CD8-positive, alpha-beta memory T cell (primary cell): ENCODE measurements at places on chromosomes 12 and 14. TPM values are rescaled to one million over a fixed set of nuclear protein-coding genes. Genes with fewer than 3 reads are reported as not detected.

Gene ZDHHC22
- total RNA-seq, result not detected

Gene DCN
- total RNA-seq, result not detected

Gene CHGA
- total RNA-seq, result not detected

Gene SYT10
- total RNA-seq, result not detected

Gene CLEC1B
- total RNA-seq, result not detected

Gene KIF26A
- total RNA-seq, result 0.20 TPM

Gene ADAM21
- 0.09 TPM for total RNA-seq

Gene ART4
- total RNA-seq, result not detected

GRCh38 chr12:6630736-6631135, 5.0 kb downstream of the LPAR5 start:
- H3K4me3 ChIP-seq, result peak overlapping the region; percentile 67
- no peaks in the 10 kb centered on the region for H3K36me3 ChIP-seq
- no peak for DNase-seq
- H3K27me3 ChIP-seq, result no peaks in the 10 kb centered on the region
- peaks cover 59% of the 10 kb centered on the region for H3K4me1 ChIP-seq

DNA sequence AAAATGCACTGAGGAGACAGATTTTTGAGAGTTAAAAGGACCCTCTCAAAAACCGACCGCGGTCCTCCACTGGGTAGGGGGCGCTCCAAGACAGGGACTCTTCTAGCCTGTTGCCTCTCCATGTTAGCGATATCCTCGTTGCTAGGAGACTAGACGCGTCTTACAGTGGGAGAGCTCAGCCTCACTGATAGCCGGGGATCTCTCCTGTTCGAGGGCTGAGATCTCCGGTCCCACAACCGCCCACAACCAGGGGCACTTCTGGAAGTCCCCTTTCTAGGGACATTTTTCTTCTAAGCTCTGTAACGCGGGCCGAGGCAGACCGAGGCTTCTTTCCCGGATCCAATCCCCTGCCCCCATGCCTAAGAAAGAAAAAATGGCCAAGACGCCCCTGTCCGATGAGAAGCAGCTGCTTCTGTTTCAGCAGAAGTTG, 21.3 kb downstream of the FKBP11 start:
- H3K27ac ChIP-seq, result no peak overlapping the region
- peak overlapping the region; percentile 49 for H3K4me3 ChIP-seq
- peak; percentile 89 for DNase-seq
- H3K4me1 ChIP-seq, result peaks cover 6% of the 10 kb centered on the region
- no peaks in the 10 kb centered on the region for H3K27me3 ChIP-seq

DNA sequence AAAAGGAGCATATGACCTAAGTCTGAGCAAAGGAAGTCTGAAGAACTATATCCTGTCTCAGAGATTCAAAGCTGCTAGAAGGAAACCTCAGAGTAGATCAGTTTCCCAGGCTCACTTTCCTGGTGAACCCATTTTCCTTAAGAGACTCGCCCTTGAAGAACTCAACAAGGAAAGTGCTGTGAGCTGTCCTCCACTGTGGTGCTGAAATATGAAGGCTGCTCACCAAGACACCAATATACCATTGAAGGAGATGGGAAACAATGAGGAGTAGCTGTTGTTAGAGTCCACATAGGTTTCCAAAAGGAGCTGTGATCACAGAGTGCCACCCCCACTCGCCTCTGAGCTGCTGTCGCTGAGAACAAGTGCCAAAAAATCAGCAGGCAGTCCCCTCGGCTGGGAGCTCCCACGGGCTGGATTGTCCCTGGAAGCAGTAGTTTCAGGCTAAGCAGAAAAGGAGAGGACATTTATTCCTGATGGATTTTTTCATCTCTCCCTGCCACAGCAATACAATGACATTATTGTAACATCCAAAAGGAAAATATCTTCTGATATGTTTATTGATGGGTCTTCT, 282.1 kb downstream of the RPS29 start:
- no peak overlapping the region for H3K27ac ChIP-seq
- no peak for DNase-seq
- no peaks in the 10 kb centered on the region for H3K27me3 ChIP-seq
- no peak overlapping the region for H3K4me3 ChIP-seq

DNA sequence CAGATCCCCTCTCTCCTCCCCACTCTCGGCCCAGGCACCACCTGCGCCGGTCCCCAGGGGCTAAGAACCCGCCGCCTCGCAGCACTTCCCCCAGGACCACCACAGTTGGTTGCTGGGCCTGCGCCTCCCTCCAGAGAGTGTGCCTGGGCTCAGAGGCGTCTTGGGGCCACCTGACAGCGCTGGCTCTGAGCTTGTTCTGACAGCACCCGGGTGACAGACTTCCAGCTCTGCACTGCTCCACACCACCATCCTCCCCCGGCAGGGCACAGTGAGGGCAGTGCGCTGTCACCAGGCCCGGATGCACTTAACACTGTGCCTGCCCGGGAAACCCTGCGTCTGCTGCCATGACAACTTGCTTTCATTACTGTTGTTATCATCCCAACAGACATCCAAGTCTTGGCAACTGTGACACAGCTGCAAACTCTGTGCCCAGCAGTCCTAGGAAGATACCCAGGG, 6.6 kb downstream of the BRF1 start:
- H3K27ac ChIP-seq, result peak overlapping the region; percentile 32
- H3K4me3 ChIP-seq, result no peak overlapping the region
- DNase-seq, result no peak
- H3K36me3 ChIP-seq, result no peaks in the 10 kb centered on the region
- H3K4me1 ChIP-seq, result peaks cover 29% of the 10 kb centered on the region

DNA sequence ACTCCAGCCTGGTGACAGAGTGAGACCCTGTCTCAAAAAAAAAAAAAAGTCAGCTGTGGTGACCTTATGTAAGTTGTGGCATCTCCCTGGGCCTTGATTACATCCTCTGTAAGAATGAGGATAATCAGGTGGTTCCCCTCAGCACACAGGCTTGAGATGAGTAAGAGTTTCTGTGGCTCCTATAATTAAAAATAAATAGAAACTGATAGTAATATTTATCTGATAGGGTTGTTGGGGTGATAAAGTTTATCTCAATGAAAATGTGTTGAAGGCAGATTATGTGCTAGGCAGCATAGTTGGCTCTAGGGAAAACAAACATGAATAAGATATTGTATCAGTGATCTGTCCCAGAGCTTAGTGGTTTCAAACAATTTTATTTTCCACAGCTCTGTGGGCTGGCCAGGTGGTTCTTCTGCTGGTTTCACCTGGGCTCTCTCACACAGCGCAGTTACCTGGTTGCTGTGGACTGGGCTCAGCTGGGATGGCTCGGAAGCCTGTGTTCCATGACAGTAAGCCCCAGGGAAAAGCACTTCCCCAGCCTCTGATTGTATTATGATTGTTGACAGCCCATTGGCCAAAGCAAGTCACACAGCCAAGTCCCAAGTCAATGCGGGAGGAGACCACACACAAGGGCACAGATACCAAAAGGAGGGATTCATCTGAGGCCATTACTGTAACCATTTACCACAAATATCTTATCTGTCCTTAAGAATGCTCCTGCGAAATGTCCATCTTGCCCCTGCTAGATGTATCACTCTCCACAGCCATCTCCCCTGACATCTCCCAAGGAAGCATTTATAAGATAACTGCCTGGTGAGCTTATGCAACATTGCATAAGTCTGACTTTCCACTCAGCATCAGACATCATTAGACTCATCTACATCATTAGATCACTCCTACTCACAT, 151.7 kb downstream of the NUAK1 start:
- no peak overlapping the region for H3K4me3 ChIP-seq
- no peaks in the 10 kb centered on the region for H3K36me3 ChIP-seq
- H3K4me1 ChIP-seq, result no peaks in the 10 kb centered on the region

- H3K27ac ChIP-seq, result no peak overlapping the region
- H3K27me3 ChIP-seq, result no peaks in the 10 kb centered on the region
- H3K36me3 ChIP-seq, result no peaks in the 10 kb centered on the region
- DNase-seq, result no peak
- H3K4me1 ChIP-seq, result no peaks in the 10 kb centered on the region
- H3K4me3 ChIP-seq, result no peak overlapping the region
Measured at GRCh38 chr14:95307402-95308041, 12.2 kb downstream of the CLMN start.

DNA sequence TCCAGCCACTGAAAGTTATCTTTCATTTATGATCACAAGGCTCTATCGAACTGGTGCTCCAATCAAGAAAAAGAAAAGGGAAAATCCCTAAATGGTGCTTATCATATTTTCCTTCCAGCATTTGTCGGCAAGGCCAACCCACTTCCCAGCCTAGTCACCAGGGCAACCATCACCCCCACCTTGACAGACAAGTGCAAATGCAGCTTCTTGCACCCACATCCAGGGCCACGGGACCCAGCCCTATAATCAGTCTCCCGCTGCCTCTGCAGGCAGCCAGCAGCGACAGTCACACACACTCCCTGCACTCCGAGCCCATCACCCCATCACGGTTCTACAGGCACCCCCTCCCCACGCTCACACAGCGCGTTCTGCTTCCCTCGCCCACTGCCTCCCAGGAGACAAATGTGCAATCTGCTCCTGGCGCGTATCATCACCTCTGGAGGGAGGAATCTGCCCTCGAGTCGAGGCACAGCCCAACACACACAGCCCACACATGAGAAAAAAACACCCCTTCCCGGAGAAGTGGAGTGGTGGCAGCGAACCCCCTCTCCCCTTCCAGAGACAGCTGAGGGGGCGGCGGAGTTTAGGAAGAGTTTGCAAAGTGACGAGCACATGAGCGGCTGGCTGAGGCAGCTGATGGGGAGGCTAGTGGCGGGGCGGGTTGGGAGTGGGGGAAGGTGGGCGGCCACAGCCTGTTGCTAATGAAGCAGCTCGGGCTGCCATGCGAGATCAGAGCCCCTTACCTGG, 9.3 kb upstream of the PPP4R4 start:
- no peak for DNase-seq
- H3K27ac ChIP-seq, result no peak overlapping the region
- H3K36me3 ChIP-seq, result no peaks in the 10 kb centered on the region
- H3K4me1 ChIP-seq, result peaks cover 27% of the 10 kb centered on the region
- H3K4me3 ChIP-seq, result no peak overlapping the region

DNA sequence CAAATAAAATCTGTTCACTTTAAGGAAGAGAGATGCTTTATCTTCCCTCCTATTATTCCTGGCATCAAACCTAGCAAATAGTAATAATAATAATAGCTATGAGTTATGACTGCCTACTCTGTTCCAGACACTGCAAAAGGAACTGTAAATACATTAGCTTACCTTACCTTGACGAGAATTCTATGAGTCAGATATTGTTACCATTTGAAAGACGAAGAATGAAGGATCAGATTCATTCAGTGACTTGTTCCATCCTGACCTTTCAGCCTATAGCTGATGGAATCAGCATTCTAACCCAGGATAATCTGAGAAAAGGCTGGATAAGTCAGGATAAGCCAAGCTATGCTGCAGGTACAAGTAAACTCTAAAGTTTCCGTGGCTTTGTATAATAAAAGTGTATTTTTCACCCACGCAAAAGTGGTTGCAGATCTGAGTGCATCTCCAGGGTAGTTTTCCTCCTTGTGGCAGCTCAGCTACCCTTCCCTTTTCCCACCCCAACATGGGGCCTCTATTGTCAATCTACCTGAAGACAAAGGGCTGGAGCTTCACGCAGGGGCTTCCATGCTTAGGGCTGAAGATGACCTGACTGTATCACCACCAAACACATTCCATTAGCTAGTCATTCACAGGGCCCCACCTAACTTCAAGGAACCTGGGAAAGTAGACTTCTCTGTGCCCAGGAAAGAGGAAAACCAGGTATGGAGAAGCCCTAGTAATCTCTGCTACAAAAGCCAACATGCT, 57.2 kb upstream of the CCND2 start:
- H3K4me3 ChIP-seq, result no peak overlapping the region
- peaks cover 28% of the 10 kb centered on the region for H3K4me1 ChIP-seq
- H3K27me3 ChIP-seq, result no peaks in the 10 kb centered on the region
- DNase-seq, result no peak

- H3K4me3 ChIP-seq, result no peak overlapping the region
- DNase-seq, result no peak
- H3K27ac ChIP-seq, result no peak overlapping the region
Measured at GRCh38 chr12:102757154-102757881, 159.7 kb downstream of the PAH start.

DNA sequence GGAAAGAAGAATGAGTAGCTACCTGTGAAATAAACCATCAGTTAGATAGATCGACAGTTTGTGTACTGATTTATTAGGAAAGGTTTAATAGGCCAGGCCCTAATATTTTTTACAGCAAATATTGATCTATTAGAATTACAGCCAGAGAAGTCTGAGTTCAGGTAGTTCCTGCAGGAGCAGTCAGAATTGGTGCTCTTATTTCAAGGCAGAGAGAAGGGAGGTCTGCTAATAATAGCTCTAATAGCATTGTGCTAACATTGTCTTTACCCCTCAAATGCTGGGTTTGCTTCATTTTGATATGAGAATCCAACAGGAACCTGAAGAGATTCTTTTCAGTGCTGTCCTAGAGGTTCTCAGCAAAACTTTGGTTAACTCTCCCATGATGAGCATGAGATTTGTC, 343.8 kb upstream of the NAV3 start:
- no peak overlapping the region for H3K27ac ChIP-seq
- no peaks in the 10 kb centered on the region for H3K27me3 ChIP-seq
- H3K4me3 ChIP-seq, result no peak overlapping the region
- no peaks in the 10 kb centered on the region for H3K4me1 ChIP-seq
- no peak for DNase-seq

- no peaks in the 10 kb centered on the region for H3K4me1 ChIP-seq
- no peaks in the 10 kb centered on the region for H3K36me3 ChIP-seq
- H3K4me3 ChIP-seq, result no peak overlapping the region
- no peak for DNase-seq
Measured at GRCh38 chr12:130956456-130957303, 3.0 kb downstream of the ADGRD1 start.

- no peaks in the 10 kb centered on the region for H3K36me3 ChIP-seq
- H3K4me1 ChIP-seq, result no peaks in the 10 kb centered on the region
- no peak overlapping the region for H3K4me3 ChIP-seq
- H3K27ac ChIP-seq, result no peak overlapping the region
Measured at GRCh38 chr12:122850695-122851350, 15.6 kb downstream of the HIP1R start.

GRCh38 chr14:85413836-85414526, 116.0 kb upstream of the FLRT2 start:
- no peaks in the 10 kb centered on the region for H3K36me3 ChIP-seq
- no peak for DNase-seq
- no peak overlapping the region for H3K27ac ChIP-seq
- no peaks in the 10 kb centered on the region for H3K4me1 ChIP-seq

DNA sequence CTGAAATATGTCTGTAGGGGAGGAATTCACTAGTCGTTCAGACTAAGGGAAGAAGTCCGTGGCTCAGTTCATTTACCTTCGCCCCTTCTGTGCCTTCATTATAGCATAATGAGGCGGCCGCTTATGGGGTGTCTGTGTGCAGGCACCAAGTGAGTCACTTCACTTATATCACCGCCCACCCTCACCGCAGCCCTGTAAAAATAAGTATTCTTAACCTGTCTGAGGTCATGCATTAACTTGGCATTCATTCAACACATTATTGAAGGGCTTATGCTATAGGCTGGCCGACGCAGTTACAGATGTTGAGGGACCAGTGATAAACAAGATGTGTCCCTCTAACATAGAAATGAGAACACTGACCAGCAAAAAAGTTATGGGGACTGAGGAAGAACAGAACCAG, 47.7 kb upstream of the PTCSC3 start:
- DNase-seq, result no peak
- no peaks in the 10 kb centered on the region for H3K4me1 ChIP-seq
- no peak overlapping the region for H3K4me3 ChIP-seq
- no peaks in the 10 kb centered on the region for H3K27me3 ChIP-seq

GRCh38 chr12:30631740-30632139, 63.9 kb downstream of the IPO8 start:
- no peak overlapping the region for H3K4me3 ChIP-seq
- no peak for DNase-seq
- no peak overlapping the region for H3K27ac ChIP-seq
